T-helper 9 cell (primary cell): ENCODE measurements at places on chromosomes 5 and 9.

- DNase-seq, result no peak
Measured at GRCh38 chr5:173229966-173230689, 4.9 kb downstream of the NKX2-5 start.

- DNase-seq, result no peak
Measured at GRCh38 chr9:121658166-121658565, 6.7 kb downstream of the DAB2IP start.

- DNase-seq, result no peak
Measured at GRCh38 chr5:180006141-180006540, 65.4 kb downstream of the RNF130 start.

GRCh38 chr9:35718721-35719511 lies 13.1 kb downstream of the TLN1 start:
- no peak for DNase-seq

DNA sequence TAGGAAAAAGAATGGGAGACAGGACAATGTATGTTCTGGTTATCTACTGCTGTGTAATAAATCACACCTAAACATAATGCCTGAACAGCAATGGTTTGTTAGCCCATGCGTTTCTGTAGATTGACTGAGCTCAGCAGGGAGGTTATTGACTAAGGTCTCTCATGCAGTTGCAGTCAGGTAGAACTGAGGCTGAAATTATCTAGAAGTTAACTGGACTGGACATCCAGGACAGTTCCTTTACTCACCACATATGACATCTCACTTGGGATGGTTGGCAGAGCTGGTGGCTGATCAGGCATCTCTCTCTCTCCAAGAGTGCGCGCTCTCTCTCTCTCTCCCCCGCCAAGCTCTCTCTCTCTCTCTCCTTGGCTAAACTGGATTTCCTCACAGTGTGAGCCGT lies 8.9 kb upstream of the FOXB2 start:
- no peak for DNase-seq

- DNase-seq, result no peak
Measured at GRCh38 chr5:178058321-178059012, 54.9 kb upstream of the N4BP3 start.

DNA sequence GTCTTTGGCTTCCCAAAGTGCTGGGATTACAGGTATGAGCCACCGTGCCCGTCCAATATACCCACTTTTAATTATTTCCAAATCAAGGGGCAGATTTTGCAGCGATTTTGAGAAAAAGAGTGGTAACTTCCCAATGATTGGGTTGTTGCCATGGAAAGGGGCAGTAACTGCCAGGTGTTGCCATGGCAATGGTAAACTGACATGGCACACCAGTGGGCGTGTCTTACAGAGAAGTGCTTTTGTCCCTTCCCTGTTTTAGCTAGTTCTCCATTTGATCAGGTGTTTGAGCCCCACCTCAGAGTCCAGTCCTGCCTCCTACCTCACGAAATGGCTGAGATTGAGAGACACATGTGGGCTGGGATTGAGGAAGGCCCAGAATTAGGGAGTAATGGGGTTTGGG lies 86.3 kb upstream of the IER5L start:
- no peak for DNase-seq

DNA sequence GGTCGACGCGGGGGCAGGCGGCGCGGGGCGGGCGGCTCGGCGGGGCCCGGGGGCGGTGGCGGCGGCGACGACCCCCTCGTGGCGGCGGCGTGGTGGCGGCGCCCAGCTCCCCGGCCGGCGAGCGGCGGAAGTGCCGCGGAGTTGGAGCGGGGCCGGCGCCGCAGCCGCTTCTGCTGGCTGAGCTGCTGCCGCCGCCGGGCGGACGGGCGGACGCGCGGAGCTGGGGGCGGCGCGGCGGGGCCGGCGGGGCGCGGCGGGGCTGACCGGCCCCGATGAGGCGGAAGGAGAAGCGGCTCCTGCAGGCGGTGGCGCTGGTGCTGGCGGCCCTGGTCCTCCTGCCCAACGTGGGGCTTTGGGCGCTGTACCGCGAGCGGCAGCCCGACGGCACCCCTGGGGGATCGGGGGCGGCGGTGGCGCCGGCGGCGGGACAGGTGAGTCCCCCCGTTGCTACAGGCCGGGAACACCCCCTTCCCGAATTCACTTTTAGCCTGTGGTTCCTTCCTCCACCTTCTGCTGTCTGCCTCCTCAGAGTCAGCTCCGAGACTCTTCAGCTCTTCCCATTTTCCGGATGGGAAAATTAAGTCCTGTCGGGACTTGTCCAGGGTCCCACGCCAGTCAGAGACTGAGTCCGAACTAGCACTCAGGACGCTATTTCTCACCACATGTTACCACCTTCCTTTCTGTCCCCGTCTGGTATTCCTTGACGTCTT lies at the start of gene GALNT10:
TSS of gene GALNT10 (plus strand) at position 139 of the 710 bp plus-strand sequence. CDS start at position 273, 134 bp downstream.
- DNase-seq, result peak; percentile 50

DNA sequence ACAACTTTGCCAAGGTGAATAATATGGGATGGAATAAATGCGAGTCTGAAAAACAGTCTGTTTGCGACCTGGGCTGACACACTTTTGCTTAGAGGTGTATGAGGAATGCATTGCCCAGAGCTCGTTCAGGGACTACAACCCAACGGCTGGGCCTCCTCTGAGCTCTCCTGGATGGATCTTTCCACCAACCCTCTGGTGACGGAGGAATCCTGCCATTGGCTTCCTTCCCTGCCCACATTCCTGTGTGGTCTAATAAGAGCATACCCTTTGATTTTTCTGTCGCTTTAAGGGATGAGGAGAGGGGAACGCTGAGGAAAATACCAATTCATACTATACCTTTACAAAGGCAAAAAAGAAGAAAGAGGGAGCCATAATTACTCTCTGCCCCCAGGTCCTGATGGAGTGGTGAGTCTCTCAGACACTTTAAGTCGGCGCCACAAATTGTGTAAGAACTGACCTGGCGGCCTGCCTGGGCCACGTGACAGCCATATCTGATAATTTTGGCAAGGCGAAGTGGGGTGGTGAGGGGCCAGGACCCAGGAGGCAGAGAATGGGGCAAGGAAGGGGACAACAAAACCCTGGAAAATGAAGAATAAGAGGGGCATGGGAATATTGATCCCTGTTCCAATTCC lies 265.2 kb upstream of the MSX2 start:
- DNase-seq, result no peak

DNA sequence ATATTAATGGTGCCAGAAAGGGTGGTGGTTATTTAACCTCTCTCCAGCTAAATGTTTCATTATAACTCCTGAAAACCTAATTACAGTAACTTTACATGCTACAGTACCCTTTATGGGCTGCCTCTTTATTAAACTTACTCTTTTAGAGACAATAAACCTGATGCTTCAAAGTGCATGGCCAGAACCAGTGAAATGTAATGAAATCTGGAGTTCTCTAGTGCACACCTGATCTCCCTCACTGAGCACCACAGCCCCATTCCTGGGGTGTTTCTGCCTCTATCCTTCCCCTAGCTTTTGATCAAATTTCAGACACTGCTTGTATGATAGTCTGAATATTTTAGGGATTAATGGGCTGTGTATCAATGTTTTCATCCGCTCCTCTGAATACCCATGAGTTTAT lies 306.5 kb upstream of the WWC1 start:
- DNase-seq, result no peak

DNA sequence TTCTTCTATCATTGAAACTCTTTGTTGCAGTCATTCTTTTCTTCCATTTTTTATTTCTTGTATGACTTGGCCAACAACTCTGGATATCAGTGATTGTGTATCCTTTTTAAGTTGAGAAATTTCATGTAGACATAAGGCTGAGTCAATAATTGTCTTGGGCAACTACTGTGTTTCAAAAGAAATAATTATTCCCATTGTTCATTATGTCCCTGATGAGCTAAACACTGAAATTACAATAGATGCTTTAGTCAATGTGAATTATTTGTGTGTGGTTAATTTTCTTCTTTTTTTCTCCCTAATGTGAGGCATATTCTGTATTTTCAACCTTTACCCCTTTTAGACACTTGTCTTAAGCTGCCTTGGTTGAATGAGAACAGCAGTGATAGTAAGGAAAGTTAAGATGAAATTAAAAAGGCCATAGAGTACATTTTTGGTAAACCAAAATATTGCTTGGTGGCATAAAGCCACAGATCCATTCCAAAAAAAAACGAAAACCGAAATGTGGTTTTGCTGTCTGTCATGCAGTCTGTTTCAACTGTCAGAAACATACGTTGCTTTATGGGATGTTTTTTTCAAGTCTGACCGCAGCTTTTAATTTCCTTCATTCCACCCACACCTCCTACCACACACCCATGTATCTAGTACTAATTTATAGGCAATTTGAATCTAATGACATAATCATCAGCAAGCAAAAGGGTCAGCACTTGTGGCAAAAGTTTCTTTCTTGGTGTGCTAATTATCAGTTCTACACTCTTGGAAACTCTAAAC lies 21.1 kb downstream of the TLE4 start:
- DNase-seq, result no peak

- DNase-seq, result no peak
Measured at GRCh38 chr9:36865731-36866635, 168.1 kb downstream of the PAX5 start.

DNA sequence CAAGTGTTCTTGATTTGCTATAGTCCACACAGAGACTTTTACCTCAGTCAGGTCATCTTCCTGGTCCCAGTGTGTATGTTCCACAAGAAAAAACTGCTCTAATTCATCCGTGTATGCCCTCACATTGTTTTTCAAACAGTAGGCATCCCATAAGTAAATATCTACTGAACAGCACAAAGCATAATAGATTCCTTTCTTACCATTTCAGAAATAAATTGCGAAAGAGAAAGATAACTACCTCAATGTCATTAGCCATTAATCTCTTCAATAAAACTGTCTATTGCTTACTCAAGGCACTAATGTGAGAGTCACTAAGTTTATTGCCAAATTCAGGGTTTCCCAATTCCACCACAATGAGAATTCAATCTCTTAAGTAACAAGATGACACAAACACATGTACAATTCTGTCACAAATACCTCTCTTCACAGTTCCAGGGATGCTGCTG lies 9.6 kb downstream of the FBXW2 start:
- DNase-seq, result no peak

DNA sequence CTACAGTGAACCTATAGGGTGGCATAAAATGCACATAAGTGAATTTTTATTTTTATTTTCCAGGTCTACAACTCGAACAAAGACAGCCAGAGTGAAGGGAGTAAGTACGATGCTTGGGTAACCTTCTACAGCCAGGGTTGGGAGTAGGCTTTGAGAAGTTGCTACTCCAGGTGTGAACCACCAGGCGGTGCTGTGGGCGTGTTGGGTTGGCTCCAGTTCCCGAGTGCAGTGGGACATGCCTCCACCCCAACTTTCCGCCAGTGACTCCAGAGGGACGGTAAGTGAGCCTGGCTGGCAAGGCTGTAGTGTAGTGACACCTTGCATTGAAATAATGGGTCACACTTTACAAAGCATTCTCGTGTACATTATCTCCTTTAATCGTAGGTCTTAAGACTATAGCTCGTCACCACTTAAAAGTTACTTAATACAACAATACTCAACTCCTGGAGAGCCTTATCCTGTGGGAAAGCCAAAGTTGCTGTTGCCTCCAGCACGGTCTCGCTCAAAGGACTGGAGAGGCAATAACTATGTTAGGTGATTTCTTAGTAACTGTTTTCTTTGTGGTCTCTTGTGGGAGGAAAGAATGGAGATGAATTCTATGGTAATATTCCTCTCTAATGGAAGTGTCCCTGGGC lies 244.0 kb downstream of the ARHGAP26 start:
- peak; percentile 6 for DNase-seq

DNA sequence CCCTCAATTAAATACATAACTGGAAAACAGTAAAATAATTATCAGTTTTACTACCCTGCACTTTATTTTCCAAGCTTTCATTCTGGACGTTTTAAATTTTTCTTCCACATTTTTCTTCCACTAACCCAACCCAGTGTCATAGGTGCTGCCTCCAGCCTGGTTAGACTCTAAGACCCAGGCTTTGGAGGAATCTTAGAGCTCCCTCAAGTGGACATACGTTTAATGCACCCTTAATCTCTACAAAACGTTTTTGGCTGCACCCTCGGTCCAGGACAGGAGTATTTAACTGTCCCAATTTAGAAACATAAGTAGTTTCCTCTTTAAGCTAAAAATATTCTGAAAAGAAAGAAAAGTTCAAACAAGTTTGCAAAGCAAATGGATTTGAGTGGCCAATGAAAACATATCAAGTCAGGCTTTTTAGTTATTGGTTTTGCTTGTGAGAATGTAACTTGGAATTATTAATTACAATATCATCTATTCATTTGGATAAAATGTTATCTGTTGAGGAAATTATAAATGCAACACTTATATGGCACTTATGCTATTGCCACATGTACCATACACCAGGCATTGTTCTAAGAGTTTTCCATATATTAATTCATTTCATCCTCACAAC lies 38.9 kb downstream of the CDH6 start:
- DNase-seq, result no peak

DNA sequence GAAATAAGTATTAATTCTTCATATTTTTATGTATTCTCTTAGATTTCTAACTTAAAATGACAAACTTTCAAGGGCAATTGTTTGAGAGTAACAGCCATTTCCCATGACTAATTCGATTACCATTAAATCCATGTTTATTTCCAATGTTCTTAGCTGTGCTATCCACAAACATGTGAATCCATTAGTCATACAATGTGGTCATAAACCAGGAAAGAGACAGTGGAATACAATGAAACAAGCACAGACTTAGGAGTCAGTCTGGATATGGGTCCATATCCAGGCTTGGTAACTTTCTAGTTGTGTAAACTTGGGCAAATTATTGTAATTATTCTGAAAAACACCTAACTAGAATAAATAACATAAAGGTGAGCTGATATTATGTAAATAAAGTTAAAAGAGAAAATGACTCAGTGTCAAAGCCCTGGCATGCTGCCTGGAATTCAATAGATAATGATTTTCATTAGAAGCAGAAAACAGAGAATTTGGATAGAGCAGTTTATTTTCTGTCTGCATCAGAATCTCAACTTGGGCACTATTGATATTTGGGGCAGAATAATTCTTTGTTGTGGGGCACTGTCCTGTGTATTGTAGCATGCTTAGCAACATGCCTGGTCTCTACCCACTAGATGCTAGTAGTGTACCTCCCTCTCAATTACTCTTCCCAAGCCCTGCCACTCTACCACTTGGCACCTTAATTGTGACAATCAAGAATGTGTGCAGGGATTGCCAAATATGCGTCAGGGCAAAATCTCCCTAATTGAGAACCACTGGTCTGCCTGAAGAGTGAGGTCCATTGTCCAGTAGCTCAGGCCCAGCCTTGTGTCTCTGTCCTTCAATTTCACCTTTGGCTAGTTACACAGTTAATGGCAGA lies 44.7 kb upstream of the SLC27A6 start:
- no peak for DNase-seq

DNA sequence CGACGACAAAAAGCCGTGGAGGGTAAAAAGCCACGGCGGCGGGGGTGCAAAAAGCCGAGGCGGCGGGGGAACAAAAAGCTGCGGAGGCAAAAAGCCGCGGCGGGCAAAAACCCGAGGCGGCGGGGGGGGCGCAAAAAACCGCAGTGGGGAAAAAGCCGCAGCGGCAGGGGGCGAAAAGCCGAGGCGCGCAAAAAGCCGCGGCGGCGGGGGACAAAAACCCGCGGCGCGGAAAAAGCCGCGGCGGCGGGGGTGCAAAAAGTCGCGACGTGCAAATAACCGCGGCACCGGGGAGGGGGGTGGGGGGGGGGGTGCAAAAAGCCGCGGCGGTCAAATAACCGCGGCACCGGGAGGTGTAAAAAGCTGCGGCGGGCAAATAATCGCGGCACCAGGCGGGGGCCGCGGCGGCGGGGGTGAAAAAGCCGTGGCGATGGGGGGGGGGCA lies 511.5 kb downstream of the FOXD4L5 start:
- DNase-seq, result no peak

- no peak for DNase-seq
Measured at GRCh38 chr5:79846198-79846521, 144.9 kb downstream of the MTX3 start.

- no peak for DNase-seq
Measured at GRCh38 chr5:30839956-30840355, 353.5 kb upstream of the CDH6 start.
